ENCODE measurements at places on chromosomes 11 and 22.

DNA sequence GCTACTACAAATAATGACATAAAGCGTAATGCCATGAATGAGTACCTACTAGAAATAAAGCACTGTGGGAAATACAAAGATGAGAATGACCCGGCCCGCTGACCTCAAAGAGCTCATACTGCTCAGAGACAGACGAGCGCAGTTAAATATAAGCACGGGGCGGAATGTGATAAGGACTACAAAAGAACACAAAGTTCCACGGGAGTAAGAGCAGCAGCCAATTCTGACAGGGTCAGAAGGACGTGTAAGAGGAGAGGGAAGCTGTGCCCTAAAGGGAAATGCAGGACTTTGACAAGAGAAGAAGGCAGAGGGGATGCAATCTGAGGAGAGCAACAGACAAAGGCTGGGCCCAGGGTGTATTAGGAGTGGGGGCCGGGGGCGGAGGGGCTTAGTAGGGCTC lies 314.6 kb downstream of the LARGE1 start:
- DNase-seq: no peak

GRCh38 chr22:38415046-38415445 lies 40.0 kb downstream of the KCNJ4 start:
- DNase-seq: no peak

GRCh38 chr22:45731798-45732495 lies 60.3 kb downstream of the ATXN10 start:
- DNase-seq: no peak

GRCh38 chr22:49976439-49977175 lies 16.0 kb downstream of the PIM3 start:
- DNase-seq: no peak

GRCh38 chr11:19433367-19433766 lies 192.6 kb upstream of the E2F8 start:
- no peak for DNase-seq

- DNase-seq: no peak
These were observed 354.7 kb upstream of the NARS2 start for GRCh38 chr11:78929207-78929905.

- DNase-seq: no peak
These were observed 2.0 kb downstream of the PVALB start for GRCh38 chr22:36814801-36815200.

DNA sequence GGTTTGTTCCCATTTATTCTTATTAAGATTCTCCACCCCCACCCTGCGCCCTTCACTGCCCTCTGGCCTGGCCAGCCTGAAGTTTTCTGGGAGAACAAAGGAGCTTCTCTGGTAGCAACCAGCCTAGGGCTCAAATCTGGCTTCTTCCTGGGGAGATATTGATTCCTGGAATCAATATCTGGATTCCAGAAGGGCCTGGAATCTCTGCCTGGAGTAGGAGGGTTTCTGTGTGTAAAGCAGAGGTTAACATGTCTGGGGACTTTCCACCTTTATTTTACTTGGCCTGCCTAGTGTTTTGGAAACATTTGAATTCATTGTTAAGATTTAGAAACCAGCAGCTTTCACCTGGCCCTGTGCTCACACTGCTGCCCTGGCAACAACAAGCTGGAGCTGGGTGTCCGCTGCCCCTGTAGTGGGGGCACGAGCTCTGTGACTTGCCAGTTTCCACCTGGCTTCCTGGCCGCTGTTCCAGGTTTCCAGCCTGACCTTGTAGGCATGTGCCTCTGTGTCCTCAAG lies 5.5 kb downstream of the C11orf91 start:
- no peak for DNase-seq

GRCh38 chr11:133966921-133967598 lies 10.3 kb upstream of the IGSF9B start:
- no peak for DNase-seq

- DNase-seq: no peak
These were observed 5.3 kb downstream of the RIBC2 start for GRCh38 chr22:45418770-45419138.

Measured in stromal cell of bone marrow (primary cell).